Kidney (tissue), 22 donors: ENCODE measurements at places on chromosomes 3 and 15. TPM values are rescaled to one million over a fixed set of nuclear protein-coding genes. Genes with fewer than 3 reads are reported as not detected.

ARHGEF26 gene
- 4.8 TPM for total RNA-seq

RTP1 gene
- not detected for total RNA-seq

RLBP1 gene
- total RNA-seq: not detected

SH3GL3 gene
- total RNA-seq: 0.47 TPM

GRK7 gene
- total RNA-seq: not detected

GRAMD1C gene
- 21.0 TPM for total RNA-seq

ADPRH gene
- 15.0 TPM for total RNA-seq

MESP2 gene
- total RNA-seq: 0.47 TPM

DAZL gene
- total RNA-seq: not detected

CAPN3 gene
- 12.9 TPM for total RNA-seq

CYP19A1 gene
- total RNA-seq: 0.50 TPM

COL6A5 gene
- total RNA-seq: 0.41 TPM

STXBP5L gene
- total RNA-seq: not detected

TM4SF1 gene
- total RNA-seq: 173 TPM

LMAN1L gene
- total RNA-seq: not detected

GPR87 gene
- 0.72 TPM for total RNA-seq

CACNA2D3 gene
- total RNA-seq: 11.2 TPM

CAMK2N2 gene
- 0.31 TPM for total RNA-seq

C3orf70 gene
- total RNA-seq: 2.8 TPM
